ENCODE measurements at places on chromosomes 5 and 9.

- DNase-seq, result peak; percentile 18
Observed at GRCh38 chr9:4680750-4681149, 1.4 kb downstream of the CDC37L1 start.

GRCh38 chr5:170329524-170329923, 31.9 kb upstream of the LCP2 start:
- DNase-seq, result no peak

DNA sequence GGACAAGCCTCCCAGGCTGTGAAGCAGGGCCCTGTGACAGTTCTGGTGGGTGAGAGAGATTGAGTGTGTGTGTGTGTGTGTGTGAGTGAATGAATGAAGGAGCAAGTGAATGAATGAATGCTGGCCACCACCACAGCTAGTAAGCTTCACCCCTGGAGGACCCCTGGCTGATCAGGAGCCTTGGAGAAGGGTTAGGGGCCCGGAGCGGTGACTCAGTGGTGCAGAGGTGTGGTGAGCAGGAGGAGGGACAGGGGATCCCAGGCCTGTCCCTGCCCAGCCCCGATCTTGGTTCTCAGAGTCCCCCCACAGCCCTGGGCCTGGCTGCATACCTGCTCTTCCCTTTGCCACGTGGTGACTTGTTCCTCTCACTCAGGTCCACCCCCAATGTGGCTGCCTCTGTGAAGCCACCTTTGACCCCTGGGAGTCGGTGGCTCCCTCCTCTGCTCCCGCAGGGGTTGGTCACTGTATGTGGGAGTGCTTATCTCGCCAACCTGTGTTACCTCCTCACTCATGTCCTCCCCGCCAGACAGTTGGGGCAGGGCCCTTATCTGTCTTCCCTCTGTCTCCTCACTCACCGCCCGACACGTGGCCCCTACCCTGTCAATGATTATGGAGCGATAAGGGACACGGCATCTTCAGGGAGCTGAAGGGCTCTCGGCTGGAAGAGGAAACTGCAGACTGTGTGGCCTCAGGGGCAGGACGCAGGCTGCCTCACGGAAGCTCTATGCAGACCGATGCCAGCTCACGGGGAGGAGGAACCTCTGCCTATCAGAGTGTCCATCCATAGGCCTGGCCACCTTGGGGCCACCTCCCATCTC, 99.9 kb upstream of the PITX1 start:
- DNase-seq, result no peak

DNA sequence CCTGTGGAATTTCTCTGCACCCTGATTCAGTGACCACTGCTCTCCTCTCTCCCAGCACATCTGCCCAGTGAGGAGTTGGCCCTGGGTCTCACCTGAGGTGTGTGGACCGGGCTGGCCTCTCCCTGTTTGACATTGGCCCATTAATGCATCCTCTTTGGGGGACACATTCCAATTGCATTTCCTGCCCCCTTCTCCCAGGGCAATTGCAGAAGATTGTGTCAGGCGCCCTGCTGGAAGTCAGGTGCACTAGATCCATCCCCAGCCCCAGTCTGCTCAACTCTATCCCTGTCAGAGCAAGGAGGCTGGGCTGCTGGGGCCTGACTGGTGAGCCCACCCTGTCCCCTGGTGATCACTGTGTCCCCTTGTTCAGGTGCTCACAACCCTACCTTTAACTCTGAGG, 84.5 kb downstream of the LMX1B start:
- DNase-seq, result peak; percentile 89

DNA sequence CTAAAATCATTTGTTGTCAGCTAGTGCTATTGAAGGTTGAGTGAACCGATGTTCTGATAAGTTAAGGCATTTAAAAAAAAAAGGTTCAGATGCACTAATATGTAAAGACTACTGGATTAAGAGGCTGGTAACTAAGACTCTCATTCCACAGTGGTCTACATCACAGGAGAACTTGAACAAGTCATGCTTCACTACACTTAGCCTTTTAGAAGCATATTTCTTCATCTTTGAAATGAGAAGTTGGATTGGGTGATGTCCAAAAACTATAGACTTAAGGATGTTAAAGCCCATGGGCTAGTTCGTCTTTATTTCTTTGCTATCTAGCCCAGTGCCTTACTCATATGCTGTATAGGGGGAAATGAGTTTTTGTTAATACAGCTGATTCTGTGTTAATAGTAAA, 107.2 kb downstream of the NDUFS4 start:
- DNase-seq, result no peak

GRCh38 chr5:58462623-58463230, 2.8 kb upstream of the PLK2 start:
- peak; percentile 15 for DNase-seq

GRCh38 chr5:10461904-10462555, 20.4 kb downstream of the ROPN1L start:
- no peak for DNase-seq

- DNase-seq, result no peak
Observed at GRCh38 chr9:93621922-93622321, 45.5 kb downstream of the PHF2 start.

GRCh38 chr9:86046930-86047341, 52.4 kb downstream of the GOLM1 start:
- DNase-seq, result no peak

DNA sequence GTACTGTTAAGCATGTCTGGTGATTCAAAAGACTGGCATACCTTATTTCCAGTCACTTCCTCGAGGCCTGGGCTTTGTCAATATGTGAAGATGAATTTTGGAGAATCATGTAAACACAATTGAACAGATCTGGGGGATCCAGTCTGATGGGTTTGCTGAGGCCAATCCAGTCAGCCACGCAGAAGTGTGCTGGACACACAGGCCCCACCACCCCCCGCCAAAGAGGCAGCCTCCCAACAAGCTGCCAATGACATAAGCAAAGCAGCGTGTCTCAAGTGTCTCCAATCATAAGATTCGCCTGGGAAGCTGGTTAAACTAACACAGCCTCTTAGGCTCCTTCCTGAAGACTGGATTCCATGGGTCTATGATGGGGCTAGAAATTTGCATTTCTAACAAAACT, 192.9 kb upstream of the KLF9 start:
- DNase-seq, result no peak

DNA sequence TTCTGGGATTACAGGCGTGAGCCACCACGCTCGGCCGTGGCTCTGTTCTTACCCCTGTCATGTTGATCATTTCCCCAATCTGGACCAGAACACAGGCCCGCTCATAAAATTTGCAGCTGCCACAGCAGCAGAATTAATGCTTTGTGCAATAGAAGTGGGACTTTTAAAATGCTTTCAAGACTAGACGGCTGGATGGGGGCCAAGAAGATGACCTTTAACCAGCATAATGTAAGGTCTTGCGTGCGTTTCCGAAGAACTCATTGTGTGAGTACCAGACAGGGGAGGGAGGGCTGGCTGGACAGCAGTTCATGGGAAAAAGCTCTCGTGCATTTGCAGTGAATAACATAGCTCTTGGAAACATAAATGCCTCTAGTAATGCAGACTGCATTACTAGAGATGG, 3.5 kb upstream of the WDR38 start:
- DNase-seq, result peak; percentile 90

DNA sequence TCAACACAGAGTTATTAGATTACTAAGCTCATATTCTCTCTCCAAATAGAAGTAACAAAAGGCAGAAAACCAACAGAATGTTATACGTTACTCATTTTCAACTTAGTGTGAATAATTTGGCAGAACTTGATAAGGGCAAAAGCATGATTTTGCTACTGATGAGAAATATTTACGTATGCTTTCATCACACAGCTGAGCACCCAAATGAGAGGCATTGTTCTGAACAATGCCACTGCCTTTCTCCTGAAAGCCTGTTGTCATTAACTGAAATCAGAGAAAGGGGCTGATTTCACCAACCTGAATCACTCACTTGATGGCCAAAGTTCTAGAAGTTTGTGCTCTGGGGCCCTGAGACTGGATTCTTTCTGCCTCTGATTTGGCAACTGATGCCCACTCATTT, 367.5 kb upstream of the PTGER4 start:
- no peak for DNase-seq

DNA sequence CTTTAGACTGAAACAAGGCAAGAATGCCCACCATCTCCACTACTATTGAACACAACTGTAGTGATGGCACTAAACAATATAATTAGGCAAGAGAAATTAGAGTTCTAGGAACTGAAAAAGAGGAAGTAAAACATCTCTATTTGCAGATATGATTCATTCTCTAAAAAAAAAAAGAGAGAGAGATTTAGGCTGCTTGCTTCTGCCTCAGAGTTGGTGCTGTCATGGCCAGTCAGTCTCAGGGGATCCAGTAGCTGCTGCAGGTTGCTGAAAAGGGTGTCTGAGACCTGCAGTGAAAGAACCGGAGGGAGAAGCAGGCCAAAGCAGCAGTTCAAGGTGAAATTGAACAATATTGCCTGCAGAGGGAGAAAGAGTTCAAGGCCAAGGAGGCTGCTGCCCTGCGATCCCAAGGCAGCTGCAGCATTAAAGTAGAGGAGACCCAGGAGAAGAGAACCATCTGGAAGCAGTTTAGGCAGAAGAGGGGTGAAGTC, 72.5 kb downstream of the AP3B1 start:
- DNase-seq, result no peak

- DNase-seq, result peak; percentile 79
Observed at GRCh38 chr5:180590543-180591310, 572 bp downstream of the SCGB3A1 start.

GRCh38 chr9:116700882-116701865, 14.1 kb downstream of the TRIM32 start:
- no peak for DNase-seq

GRCh38 chr9:120481248-120481647, 98.7 kb downstream of the CDK5RAP2 start:
- no peak for DNase-seq

- DNase-seq, result no peak
Observed at GRCh38 chr9:129581505-129582189, 39.3 kb downstream of the C9orf50 start.

DNA sequence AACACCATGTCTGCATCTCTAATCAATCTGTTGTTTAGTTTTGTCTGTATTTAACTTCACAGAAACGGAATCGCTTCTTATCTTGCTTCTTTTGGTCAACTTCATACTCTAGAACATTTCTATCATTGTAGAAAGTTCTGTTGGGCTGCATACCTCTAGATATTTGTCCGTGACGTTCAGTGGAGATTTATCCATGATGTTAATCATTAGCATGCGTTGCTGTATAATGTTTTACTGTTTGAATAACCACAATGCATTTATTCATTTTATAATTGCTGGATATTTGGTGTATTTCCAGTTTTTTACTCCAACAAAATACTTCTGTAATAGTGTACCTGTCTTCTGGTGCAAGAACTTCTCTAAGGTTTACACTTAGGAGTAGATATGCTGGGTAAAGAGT, 96.2 kb upstream of the GDNF start:
- no peak for DNase-seq

GRCh38 chr5:5069851-5070250, 70.3 kb upstream of the ADAMTS16 start:
- DNase-seq, result no peak

GRCh38 chr5:42555010-42555409, 131.8 kb downstream of the GHR start:
- DNase-seq, result no peak

- no peak for DNase-seq
Observed at GRCh38 chr5:41682641-41683040, 172.2 kb upstream of the PLCXD3 start.

DNA sequence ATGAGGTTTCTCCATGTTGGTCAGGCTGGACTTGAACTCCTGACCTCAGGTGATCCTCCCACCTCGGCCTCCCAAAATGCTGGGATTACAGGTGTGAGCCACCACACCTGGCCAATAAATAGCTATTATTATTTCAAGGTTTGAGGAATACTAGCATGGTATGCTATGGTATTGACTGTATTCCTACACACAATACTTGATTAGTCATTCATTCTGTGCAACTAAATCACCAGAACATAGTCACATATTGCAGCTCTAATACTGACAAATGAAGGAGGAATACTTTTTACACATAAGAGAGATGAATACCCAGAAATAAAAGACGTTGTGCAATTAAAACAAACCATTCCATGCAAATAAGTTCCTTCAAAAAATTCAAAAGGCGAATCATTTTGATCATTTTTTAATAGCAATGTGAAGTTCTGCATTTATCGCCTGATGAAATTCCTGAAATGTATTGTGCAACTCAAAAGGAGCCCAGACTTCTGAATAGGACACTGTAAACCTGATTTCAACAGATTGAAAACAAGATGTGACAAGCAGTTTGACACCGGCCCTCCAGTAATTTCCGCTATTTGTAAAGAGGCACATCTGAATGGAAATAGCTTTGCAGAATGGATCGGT, 687.4 kb upstream of the SEMA6A start:
- DNase-seq, result no peak

DNA sequence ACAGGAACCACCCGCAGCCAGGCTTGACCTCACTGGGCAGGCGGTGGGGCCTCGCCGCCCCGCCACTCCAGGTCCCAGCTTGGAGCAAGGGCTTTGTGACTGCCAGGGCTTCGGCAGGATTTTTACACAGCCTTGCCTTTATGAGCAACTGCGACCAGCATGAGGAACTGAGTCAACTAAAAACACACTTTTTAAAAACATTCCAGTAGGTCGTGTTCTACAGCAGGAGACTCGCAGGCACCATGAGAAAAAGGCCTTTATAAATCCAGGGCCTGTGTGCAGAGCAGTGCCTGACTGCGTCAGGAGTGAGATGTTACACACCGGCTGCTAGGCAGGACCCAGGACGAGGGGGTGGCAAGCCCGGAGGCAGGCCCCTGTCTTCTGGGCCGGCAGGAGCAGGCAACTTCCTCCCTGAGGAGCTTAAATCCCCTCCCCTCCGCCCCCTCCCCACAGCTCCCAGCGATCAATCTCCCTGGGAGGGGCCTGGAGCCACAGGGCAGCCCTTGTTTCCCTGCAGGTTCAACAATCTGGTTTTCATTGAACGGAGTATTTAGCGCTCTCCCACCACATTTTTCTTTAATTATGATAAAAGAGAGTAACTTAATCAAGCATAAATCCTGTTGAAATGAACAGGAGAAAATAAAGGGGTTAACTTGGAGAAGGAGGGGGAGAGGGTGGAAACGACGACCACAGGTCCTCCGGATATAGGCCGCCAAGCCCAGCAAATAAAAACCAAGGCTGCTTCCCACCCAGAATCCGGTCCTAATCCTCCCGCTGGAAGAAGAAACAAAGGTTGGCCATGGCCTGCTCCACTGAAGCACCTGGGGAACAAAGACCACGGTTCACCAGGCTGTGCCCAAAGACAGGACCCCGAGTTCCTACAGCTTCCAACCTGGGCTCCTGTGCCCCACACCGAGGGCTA, 92.5 kb downstream of the ROR2 start:
- DNase-seq, result no peak

GRCh38 chr5:83404182-83404716, 67.3 kb upstream of the VCAN start:
- DNase-seq, result no peak

DNA sequence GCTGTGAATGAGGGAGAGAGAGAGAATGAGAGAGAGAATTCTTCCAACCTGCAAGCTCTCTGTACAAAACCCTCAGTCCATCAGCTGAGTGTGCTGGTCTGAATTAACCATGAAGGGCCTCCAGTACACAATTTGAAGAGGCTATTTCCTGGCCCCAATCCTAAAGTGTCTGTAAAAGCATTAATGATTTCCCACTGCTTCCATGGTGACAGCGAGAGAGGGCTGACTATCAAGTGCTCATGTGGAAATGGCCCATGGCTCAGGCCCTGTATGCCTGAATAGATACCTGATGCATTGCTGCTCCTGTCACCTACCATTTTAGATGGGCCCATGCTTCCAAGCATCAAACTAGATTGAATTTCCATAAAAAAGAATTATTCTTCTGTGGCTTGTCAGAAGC, 592.4 kb downstream of the KIF4B start:
- no peak for DNase-seq

Measured in osteoblast (primary cell).